ENCODE measurements at places on chromosomes 11 and 22. TPM values are rescaled to one million over a fixed set of nuclear protein-coding genes. Genes with fewer than 3 reads are reported as not detected.
A peak's percentile ranks its signal among the peaks of the same experiment; 100 is the strongest.

DNA sequence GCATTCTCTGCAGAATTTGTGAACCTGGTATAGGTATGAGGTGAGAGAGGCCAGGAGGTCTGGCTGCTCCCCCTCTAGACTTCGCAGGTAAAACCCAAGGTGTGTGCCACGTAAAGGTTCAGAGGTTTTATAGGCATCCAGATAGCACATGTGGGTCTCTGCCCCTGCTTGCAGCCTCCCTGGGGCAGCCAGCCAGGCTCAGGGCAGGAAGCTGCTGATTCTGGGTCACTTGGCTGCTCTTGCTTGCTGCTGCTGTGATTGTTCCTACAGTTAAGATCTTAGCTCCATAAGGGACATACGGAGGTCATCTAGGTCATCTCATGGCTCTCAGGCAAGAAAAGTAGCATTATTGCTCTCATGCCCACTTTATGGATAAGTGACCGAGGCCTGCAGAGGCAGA is 30.2 kb downstream of the ZBTB16 start:
- H3K36me3 ChIP-seq, result no peaks in the 10 kb centered on the region
- H3K27me3 ChIP-seq, result no peaks in the 10 kb centered on the region
- no peak overlapping the region for H3K4me3 ChIP-seq
- H3K4me1 ChIP-seq, result peaks cover 7% of the 10 kb centered on the region
- no peak overlapping the region for H3K27ac ChIP-seq
- DNase-seq, result no peak

GRCh38 chr11:99015634-99016454 is 4.9 kb upstream of the CNTN5 start:
- peaks cover 7% of the 10 kb centered on the region for H3K4me1 ChIP-seq
- H3K27me3 ChIP-seq, result peaks cover 41% of the 10 kb centered on the region
- H3K4me3 ChIP-seq, result no peak overlapping the region
- no peak overlapping the region for H3K27ac ChIP-seq

GRCh38 chr11:34358258-34358727 is 483 bp upstream of the ABTB2 start:
- H3K36me3 ChIP-seq, result peaks cover 1% of the 10 kb centered on the region
- H3K4me1 ChIP-seq, result peaks cover 22% of the 10 kb centered on the region
- peak overlapping the region; percentile 81 for H3K4me3 ChIP-seq
- H3K27me3 ChIP-seq, result peaks cover 49% of the 10 kb centered on the region

NLRP14 gene
- not detected for total RNA-seq

ASPHD2 gene
- 14.9 TPM for total RNA-seq

TRPC6 gene
- not detected for total RNA-seq

All from activated naive CD8-positive, alpha-beta T cell treated with anti-CD3 and anti-CD28 coated beads for 36 hours (primary cell).